Renal cortical epithelial cell (primary cell): ENCODE measurements at places on chromosomes 16 and 17. TPM values are rescaled to one million over a fixed set of nuclear protein-coding genes. Genes with fewer than 3 reads are reported as not detected.

The EME2 gene
- total RNA-seq, result 12.2 and 13.1 TPM in 2 replicates

The TBC1D3D gene
- total RNA-seq, result 2.6 TPM in 1 of 2 replicates, not detected in the other

The DLX3 gene
- total RNA-seq, result not detected in 2 replicates

The OMG gene
- total RNA-seq, result 0.10 TPM in 1 of 2 replicates, not detected in the other

The RNF112 gene
- not detected in 2 replicates for total RNA-seq

The INPP5K gene
- total RNA-seq, result 26.5 and 42.2 TPM in 2 replicates
